ENCODE measurements at places on chromosomes 5 and 9.

GRCh38 chr9:116162241-116162781, 8.7 kb downstream of the PAPPA start:
- no peak for DNase-seq

DNA sequence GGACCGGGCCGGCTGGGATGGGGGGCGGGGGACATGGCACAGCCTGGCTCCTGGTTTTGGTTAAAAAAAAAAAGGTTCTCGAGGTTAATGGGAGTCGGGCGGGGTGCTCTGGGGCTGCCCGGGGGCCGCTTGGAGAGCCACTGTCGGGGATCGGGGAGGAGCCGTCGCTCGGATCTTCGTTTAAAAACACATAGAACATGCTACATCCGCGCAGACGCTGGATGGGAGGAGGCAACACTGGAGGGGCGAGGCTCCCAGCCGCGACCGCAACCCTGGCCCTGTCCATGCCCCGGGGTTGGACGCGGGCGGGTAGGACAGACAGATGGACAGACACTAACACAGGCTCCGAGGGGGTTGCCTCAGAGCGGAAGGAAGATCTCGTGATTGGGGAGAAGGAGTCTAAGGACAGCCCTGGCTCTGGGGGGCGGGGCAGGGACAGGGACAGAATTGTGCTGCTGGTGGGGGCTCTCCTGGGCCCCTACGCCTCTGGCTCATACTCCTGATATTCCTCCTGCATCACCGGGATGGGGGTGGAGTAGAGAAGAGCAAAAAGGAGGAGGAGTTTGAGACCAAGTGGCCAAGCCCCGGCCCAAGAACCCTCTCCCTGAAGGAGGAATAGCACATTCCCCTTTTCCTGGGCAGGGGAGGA, 9.9 kb downstream of the SNCB start:
- DNase-seq: no peak

DNA sequence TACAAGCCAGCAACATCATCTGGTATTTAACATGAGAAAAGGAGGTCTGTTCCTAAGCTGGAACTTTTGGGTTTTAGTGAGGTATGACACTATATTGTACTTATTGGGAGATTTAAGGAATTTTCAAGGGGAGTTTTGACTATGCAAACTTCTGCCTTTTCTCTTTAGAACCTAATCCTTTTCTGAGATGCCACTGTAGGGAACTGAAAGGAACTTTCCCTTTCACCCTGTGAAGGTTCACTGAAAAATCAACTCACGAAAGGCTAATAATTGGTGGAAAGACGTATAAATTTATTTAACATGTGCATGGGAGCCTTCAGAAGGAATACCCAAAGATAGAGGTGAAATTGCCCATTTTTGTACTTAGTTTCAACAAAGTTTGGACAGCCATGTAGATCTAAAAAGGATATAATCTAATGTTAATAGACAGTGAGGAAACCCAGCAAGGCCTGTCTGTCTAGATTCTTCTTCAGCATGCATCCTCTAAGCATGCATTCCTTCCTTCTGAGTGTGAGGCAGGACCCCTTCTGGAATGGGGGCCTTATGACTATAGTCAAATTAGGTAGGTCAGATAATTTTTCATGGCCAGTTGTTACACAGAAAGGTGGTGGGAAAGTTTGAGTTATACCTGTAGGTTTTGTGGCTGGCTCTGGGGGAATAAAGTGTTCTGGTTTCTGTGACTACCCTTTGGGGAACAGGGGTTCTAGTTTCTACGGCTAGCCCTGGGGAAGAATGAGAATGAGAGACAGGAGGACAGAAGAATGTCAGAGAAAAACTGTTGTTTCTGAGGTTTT, 200.3 kb downstream of the C9orf152 start:
- DNase-seq: no peak

DNA sequence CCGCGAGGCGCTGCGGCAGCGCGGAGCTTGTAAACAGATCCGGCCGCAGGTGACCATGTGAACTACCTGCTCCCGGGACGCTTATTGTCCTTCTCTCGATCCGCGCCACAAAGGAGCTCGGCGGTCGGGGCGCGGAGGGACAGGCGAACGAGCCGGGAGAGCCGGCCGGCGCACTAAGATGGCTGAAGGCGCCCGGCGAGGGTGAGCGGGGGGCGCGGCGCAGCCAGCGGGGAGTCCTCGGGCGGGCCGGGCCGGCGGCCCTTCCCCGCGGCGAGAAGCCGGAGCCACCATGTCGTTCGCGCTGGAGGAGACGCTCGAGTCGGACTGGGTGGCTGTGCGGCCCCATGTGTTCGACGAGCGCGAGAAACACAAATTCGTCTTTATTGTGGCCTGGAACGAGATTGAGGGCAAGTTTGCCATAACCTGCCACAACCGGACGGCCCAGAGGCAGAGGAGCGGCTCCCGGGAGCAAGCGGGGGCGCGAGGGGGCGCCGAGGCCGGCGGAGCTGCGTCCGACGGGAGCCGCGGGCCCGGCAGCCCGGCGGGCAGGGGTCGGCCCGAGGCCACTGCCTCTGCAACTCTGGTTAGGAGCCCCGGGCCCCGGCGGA, 535 bp downstream of the JMY start:
- DNase-seq: no peak

All from activated CD4-positive, alpha-beta T cell treated with anti-CD3 and anti-CD28 coated beads for 1 hour (primary cell).